ENCODE measurements at places on chromosomes 5 and 9. TPM values are rescaled to one million over a fixed set of nuclear protein-coding genes. Genes with fewer than 3 reads are reported as not detected.

DNA sequence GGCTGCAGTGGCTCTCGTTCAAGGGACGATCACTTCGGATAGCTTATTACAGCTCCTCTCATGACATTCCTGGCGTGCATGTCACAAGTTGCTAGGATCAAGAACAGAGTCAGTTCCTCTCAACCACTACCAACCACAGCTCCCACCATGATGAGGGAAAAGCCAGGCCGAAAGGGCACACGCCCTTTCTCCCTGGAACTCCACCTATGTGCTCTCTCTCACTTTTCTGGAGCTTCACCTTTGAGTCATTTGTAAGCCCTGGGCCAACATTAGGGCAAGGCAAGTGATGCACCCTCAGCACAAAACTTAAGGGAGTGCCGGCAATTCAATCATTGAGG lies 1.6 kb downstream of the SPACA9 start:
- DNase-seq: no peak

DNA sequence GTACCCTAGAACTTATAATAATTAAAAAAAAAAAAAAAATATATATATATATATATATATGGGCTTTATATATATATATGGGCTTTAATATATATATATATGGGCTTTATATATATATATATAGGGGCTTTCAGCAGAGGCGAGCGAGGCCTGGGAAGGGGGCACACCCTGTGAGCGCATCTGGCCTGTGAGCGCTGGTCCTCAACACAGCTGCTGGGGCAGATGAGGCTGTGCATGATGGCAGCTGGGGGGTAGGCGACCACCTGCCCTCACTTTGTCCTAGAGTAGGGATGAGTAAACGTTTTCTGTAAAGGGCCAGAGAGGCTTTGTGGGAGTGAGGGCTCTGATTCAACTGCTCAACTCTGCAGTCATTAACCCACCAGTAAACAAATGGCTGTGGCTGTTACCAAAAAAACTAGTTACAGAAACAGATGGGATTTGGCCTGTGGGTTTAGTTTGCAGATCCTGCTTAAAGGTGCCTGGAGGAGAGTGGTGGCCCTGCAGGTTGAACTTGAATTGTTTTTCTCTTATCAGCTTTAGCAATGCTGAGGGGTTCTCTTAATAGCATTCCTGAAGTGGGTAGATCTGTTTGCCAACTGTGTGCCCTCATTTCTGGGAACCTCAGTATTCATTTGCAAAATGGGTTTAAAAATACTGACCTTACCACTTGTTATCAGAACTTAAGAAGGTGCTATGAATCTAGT lies 88.1 kb upstream of the EPB41L4B start:
- DNase-seq: no peak

GRCh38 chr5:368183-369084 lies 46.9 kb downstream of the AHRR start:
- DNase-seq: no peak

- DNase-seq: no peak
Observed at GRCh38 chr5:82599692-82600091, 321.5 kb upstream of the RPS23 start.

The PRSS3 gene
- not detected for total RNA-seq

The SH3RF2 gene
- total RNA-seq: 4.1 TPM

DNA sequence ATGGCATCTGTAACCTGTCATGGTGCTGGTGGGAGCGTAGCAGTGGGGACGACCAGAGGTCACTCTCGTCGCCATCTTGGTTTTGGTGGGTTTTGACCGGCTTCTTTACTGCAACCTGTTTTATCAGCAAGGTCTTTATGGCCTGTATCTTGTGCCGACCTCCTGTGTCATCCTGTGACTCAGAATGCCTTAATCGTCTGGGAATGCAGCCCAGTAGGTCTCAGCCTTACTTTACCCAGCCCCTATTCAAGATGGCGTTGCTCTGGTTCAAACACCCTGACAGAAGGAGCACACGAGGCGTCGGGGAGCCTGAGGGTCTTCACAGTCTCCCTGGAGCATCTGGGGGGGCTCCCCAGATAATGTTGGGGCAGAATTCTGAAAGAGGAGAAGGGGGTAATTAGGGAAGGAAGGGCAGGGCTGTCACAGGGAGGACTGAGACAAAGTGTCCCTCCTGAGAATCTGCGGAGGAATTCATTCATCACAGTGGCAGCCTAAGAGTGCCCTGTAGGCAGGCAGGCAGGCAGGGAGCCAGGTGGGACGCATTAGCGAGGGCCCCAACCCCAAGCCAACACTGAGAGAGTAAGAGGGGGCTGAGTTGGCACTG lies 21.3 kb upstream of the NCS1 start:
- DNase-seq: no peak

The FAM78A gene
- 3.8 TPM for total RNA-seq

DNA sequence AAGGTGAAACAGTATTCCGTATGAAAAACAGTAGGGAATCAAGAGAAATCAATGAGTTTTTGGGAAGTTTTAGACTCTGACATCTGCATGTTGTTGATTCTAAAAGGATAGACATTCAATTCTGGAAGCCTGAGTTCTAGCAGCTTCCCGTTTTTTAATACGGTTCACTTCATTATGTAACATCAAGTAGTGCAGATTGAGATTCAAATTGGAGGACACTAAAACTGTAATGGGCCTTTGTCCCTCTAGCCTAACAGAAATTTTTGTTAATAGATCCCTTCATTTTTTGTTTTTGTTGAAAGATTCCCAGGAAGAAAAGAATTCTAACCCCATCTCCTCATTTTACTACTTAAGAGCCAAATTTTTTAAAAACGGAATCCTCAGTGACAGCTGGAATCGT lies 384.6 kb downstream of the SH3GL2 start:
- DNase-seq: no peak

DNA sequence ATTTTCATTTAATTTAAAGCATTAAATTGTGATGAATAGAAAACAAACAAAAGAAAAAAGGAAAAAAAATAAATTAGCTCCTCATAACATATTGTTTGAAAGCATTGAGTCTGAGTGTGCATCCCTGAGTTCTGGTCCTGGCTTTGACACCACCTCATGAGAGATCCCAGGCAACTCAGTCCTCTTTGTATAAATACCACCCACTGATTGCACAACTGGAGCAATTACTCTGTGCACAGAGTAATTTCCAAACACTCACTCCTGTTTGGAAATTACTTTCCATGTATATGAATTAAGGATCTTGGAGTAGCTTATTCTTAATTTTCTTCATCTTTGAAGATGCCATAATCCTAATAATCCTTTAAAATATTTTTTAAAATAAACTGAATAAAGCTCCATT lies 59.4 kb upstream of the C5orf46 start:
- no peak for DNase-seq

DNA sequence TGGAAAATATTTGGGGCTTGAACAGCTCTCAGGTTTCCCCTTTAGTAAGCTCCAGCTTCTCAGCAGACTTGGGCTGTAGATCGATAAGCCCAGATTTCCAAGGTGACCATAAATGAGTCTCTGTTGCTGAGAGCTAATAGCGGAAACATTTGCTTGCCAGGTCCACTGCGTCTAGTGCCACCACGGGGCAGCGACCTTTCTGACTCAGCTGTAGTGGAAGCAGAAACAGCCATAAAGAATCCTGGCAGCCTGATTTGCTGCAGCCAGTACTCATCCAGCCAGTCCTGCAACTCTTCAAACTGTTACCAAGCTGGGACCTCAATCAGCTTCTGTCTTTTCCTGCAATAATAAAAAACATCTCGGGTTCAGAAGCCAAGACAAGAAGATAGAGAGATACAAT lies 241.7 kb downstream of the DOCK8 start:
- peak; percentile 64 for DNase-seq

The LRRC8A gene
- total RNA-seq: 23.5 TPM

The CCDC192 gene
- total RNA-seq: 0.35 TPM

GRCh38 chr5:147303976-147304375 lies 69.2 kb downstream of the STK32A start:
- no peak for DNase-seq

GRCh38 chr5:173549644-173550043 lies 66.8 kb downstream of the BOD1 start:
- no peak for DNase-seq

DNA sequence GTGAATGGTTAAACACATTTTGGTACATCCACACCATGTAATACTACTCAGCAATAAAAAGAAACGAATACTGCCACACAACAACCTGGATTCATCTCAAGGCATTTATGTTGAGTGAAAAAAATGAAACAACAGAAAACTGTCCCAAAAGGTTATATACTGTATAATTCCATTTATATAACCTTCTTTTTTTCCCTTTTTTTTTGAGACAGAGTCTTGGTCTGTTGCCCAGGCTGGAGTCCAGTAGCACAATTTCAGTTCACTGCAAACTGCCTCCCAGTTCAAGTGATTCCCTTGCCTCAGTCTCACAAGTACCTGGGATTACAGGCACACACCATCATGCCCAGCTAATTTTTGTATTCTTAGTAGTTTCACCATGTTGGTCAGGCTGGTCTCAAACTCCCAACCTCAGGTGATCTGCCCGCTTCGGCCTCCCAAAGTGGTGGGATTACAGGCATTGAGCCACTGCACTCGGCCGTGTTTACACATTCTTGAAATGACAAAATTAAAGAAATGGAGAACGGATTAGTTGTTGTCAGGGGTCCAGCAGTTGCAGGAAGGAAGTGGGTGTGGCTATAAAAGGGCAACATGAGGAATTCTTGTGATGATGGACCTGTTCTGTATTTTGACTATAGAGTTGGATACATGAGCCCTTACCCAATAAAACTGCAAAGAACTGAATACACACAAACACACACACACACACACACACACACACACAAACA lies 17.4 kb downstream of the PPP6C start:
- no peak for DNase-seq

DNA sequence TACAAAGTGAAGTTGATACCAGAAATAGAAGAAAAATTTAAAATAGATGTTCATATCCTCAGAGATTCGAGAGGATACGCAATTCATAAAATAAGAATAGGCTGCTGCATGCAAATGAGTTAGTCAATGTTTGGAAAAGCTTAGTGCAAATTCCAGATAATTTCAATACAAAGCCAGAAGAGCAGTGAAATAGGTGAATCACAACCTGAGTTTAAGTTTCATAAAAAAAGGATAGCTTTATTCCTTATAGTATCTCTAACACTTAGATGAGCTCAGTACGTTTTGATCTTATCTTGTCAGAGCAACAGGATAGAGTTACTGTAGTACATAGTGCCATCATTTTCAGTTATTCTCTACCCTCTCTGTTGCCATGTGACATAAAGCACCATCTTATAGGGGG lies 653.4 kb upstream of the ZNF608 start:
- DNase-seq: no peak

DNA sequence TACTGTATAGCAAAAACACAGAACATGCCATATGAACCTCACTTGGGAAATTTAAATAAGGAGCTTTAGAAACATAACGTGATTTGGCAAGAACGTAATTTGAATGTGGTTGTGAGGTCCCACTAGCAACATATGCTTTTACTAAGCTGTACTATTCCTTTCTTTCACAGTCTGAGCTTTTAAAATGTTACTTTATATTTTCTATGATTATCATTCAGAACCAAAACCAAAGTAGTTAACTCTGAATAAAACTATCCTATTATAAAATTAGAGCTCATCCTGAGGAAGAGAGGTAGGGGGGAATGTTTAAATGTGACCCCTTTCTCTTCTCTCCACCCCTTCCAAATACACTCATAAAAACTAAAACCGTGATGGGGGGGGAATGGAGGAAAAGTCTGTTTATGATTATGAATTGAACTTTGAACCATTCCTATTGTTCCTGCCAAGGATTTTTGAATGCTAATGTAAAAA lies 435.7 kb downstream of the NFIB start:
- DNase-seq: no peak

DNA sequence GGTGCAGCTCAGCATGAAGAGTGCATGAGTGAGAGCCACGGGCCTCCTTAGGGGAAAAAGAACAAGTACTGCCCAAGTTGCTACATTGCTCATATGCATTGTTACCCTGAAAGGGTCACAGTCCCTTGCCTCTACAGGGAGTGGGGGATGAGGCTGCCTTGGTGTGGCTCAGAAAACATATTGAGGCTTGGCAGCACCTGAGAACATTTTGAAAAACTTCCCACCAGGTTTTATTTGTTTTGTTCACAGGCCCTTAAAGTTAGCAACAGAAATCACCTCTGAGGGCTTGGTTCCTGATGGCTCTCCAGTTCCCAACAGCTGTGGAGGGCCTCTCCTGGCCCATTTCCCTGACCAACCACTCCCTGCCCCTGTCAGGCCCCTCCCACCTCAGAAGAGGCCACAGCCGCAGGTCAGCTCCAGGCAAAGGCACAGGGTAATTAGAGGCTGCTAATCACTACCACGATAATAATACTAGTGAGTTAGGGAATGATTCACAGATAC lies 90.7 kb upstream of the ADRA1B start:
- peak; percentile 32 for DNase-seq

DNA sequence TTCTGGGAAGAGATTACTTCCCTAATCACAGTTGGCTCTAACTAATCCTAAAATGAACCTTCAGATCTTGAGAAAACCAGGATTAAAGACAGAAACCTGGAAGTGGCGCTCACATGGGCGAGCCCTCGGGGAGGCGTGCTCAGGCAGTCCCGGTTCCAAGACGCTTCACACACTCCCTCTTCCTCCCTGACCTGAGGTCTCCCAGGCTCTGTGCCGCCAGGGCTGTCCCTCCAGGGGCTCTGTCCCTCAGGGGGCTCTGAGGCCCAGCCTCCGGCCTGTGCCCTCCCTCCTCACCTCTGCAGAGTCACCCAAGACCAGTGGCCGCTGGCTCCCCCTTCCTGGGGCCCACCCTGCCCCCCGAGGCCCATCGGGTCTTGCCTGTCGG lies 10.2 kb downstream of the SLC9A3 start:
- DNase-seq: no peak

- DNase-seq: no peak
Observed at GRCh38 chr5:128349044-128349858, 188.8 kb downstream of the FBN2 start.

The CD74 gene
- 899 TPM for total RNA-seq

DNA sequence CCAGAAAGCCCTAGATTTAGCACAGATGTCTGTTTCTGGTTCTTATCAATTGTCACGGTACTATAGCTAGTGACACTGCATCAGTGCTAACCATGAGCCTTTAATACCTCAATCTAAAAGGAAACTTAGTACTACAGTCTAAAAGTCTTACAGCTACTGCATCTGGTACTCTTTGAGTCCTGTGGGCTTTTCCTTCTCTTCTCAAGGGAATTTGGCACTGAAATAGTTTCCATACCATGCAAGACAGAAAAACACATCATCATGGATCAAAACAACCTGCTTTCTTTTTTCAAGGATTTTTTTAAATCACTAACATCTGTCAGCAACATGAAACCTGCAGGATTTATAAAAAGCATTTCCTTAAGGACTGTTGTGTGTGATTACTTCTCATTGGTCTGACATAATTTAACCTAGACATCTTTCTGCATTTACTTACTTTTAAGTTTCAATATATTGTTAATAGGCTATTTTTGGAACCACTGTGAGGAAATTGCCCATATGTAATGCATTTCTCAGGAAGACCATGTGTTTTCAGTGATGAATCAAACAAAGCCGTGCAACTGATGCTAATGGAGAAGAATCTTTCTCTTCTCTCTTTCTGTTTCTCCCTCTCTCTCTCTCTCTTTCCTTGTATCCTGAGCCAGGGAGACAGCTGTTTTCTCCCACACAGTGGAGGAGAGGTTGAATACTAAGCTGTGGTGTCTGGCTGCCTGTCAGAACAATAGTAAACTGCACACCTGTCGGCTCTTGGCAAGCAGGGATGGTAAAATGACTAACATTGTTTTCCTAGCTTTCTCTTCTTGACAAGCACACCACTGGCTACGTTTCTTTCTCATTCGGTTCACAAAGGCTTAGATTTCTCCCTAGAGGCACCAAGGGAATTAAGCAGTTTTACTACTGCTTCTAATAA lies 273.4 kb downstream of the CSNK1G3 start:
- no peak for DNase-seq

All from uterus (tissue), 4 donors.